ENCODE measurements at places on chromosomes 7 and 10.

GRCh38 chr7:50310361-50310760 is 5.8 kb downstream of the IKZF1 start:
- no peak for DNase-seq

DNA sequence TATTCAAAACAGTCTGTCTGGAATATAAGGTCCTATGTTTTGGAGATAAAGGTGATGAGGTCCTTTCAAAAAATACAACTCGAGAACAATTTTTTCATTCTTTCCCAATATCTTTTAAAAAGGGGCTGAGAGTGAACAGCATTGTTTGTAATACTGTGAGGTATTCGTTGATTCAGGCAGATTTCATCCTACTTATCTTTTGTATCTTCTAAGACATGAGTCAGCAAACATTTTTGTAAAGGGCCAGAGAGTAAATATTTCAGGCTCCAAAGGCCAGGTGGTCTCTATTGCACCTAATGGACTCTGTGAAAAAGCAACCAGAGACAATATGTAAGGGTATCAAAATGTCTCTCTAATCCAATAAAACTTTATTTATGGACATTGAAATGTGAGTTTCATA is 8.1 kb upstream of the ANK3 start:
- DNase-seq = no peak

GRCh38 chr10:77925410-77925794 is 1.2 kb downstream of the DLG5 start:
- no peak for DNase-seq

DNA sequence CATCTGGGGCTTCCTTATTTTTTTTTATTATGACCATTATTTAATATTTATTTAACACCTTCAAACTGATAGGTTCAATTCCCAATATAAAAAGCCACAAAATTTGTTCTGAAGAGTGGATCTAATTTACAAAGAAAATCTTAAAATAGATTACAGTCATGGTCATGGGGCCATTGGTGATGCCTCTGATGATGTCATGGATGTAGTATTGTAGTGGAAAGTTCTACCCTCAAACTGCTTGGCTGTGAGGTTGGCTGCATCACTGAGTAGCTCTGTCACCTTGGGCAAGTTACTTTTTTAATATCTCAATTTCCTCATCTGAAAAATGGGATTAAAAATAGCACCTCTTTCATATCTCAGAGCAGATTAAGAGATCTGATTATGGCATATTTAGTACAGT is 128.5 kb downstream of the DKK1 start:
- no peak for DNase-seq

DNA sequence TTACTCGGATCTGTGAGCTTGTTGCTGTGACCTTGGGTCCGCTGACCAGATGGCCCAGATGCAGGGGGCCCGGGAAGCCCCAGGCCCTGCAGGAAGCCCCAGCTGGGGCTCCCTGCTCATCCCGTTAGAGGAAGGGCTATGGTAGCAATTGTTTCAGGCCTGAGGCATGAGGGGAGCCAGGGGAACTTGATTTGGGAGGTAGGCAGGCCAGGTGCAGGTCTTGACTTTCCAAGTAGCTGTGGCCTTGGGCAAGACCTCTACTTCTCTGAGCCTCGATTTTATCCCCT is 55.0 kb upstream of the CXCL12 start:
- no peak for DNase-seq

DNA sequence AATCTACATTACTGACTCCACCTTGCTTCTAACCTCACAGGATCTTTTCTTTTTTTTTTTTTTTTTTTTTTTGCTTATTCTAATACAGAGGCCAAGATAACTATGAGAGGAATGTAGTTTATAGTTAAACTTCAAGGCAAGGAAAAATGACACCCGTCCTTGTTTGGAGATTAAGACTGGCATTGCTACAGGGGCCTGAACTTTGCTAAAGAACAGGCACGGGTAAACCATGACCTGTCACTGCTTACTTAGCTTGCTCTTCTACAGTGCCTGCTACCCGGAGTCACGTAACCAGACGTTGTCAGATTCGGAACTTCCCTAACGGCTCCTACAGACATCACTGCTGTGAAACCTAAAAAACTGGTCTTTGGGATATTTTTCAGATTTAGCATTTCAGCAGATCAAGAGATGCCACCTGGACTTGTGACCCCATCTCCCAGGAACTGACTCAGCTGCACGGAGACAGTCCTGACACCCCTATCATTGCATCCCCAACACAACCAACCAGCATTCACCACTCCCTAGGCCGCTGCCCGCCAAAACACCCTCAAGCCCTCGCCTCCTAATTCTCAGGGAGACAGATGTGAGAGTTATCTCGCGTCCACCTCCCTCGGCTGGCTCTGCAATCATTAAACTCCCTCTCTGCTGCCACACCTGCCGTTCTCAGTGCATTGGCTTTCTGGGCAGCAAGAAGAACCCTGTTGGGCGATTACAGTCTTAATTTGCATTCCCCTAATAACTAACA is 27.5 kb downstream of the MAD1L1 start:
- DNase-seq = no peak

DNA sequence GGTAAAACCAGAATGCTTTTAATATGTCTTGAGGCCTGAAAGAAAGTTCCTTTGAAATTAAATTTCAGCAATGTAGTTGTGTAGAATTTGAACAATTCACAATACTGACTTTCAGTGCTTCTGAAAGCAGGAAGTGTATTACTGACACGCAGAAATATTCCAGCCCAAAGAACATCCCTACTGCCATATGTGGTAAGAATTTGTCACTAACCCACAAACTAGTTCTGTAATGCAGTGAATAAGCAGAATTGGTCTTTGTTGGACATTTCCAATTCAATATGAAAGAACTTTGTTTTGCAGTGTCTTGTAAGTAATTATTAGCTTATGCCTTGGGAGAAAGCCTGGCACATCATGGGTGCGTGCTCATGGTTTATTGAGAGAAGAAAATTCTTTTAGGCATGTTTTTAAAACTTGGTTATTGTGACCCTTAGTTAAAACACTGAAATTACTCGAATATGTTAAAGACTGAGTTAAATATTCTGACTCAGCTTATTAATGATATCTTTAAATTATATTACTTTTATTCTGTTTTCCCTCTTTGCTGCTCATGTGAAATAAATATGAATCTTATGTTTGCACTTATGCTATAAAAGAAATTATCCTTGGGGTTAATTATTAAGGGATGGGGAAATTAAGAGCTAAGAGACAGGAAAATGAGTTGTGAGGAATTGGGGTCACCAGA is 33.4 kb downstream of the PTPN12 start:
- no peak for DNase-seq

DNA sequence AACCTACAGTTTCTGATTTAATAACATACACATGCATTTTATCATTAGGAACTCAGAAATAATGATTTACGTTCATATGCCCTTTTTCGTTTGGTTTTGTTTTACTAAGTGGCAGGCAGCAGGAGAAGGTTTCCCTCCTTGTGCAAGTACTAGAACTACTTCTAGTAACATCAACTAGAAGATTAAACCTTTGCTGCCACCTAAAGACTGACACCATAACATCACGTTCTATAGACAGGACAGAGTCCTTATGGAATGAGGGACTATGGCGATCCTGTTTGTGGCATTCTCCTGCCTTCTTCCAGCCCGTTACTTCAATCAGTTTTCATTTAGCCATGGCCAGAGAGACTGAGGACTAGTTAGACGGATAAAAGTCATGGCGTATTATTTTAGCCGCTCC is 53.2 kb downstream of the GAD2 start:
- no peak for DNase-seq

DNA sequence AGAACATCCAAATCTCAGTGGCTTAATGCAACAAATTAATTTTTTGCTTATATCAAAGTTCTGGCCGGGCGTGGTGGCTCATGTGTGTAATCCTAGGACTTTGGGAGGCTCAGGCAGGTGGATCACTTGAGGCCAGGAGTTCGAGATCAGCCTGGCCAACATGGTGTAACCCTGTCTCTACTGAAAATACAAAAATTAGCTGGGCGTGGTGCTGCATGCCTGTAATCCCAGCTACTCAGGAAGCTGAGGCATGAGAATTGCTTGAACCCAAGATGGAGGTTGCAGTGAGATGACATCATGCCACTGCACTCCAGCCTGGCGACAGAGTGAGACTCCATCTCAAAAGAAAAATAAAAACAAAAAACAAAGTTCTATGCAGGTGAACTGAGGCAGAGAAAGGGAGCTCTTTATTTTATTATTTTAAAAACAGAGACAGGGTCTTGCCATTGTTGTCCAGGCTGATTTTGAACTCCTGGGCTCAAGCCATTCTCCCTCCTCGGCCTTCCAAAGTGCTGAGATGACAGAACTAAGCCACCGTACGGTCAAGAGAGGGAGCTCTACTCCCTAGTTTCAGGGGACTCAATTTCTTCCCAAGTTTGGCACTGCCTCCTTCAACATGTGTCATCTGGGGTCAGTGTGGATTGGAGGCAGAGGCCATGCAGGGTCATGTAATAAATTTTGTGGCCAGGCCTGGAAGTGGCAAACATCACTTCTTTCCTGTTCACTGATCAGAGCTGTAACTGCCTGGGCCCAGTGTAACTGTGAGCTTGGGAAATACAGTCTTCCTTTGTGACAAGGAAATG is 2.4 kb downstream of the ADCK2 start:
- DNase-seq = no peak

GRCh38 chr10:110643653-110644597 is at the start of gene RBM20:
Gene RBM20 (plus strand): TSS chr10:110644336. CDS start chr10:110644455, 119 bp downstream.
- DNase-seq = no peak

DNA sequence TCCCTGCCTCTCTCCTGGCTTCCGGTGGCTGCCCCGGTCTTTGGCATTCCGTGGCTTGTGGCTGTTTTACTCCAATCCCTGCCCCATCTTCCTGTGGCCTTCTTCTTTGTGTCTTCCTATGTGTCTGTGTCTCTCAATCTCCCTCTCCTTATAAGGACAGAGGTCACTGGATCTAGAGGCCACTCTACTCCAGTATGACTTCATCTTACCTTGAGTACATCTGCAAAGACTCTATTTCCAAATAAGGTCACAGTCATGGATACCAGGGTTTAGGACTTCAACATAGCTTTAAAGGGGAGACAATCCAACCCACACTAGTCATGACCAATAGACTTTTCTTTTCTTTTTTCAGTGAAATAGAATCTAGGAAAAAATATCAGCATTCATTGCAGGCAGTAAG is 153.3 kb upstream of the INSYN2A start:
- no peak for DNase-seq

- DNase-seq = no peak
Observed at GRCh38 chr7:35249537-35249907, 4.4 kb downstream of the TBX20 start.

DNA sequence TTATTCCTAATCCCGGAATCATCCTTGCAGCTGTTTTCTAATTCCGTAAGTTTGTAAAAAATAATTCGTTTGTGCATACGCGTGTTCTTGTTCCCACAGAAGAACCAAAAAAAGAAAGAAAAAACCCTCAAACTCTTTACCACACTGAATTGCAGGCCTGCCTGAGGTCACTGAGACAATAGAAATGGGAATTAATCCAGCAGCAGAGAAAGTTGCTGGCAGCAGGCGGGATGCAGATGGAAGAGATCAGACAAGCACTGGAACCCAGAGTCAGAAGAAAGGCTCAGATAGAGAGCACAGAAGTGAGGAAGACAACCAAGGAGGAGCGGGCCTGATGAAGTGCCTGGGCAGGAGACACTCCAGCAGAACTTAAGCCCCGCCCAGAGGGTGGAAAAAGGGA is 141.5 kb upstream of the VWC2 start:
- DNase-seq = no peak

GRCh38 chr7:139901901-139902300 is 72.8 kb downstream of the TBXAS1 start:
- DNase-seq = no peak

Data from brain pericyte (primary cell).